Left ventricle myocardium inferior (tissue), 1 donor: ENCODE measurements at places on chromosomes 6 and 20. TPM values are rescaled to one million over a fixed set of nuclear protein-coding genes. Genes with fewer than 3 reads are reported as not detected.

GPX5 gene
- total RNA-seq = not detected

PARD6B gene
- 3.4 TPM for total RNA-seq

DEFB128 gene
- not detected for total RNA-seq

DNA sequence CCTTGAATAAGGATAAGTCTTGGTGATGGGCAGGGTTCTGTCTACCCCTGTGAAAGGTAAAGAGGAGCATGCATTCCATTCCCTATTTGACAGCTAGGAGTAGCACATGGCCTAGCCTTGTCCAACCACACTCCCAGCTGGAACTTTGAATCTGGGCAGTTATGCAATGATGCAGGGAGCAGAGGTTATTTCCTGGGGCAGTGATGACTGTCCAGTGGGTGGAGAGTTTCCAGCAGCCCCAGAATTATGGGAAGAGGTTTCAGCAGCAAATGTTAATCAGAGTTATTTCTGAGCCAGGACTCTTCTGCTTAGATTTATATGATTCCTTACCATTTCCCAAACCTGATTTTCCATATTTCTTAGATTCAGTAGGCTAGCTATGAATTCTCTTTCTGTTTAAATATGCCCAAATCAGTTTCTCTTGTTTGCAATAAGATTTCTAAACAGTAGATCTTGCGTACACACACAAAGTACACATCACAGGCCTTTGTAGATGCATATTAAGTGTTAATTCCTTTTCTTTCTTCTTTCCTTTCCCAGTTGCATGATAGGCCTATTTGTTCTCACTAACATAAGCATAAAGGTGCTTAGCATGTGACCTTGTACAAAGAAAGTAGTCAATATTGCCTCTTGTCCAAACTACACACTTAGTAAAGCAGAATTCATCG lies 17.3 kb upstream of the TXLNB start:
- no peak for DNase-seq

HLA-DOB gene
- not detected for total RNA-seq

GRCh38 chr20:31568773-31569162 lies 36.3 kb upstream of the ID1 start:
- DNase-seq = no peak

DNA sequence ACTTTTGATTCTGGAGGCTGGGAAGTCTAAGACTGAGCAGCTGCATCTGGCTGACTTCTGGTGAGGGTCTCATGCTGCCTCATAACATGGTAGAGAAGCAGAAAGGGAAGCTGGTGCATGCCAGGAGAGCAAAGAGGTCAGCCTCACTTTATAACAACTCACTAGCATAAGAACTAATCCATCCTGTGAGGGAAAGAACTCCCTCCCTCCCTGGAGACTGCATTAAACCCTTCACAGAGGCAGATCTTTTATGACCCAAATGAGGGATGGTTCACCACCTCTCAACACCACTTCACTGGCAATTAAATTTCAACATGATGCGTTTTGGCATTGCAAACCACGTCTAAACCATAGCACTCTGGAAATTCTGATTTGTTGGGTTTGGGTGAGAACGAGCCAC lies 33.9 kb downstream of the STXBP5 start:
- DNase-seq = no peak

DNA sequence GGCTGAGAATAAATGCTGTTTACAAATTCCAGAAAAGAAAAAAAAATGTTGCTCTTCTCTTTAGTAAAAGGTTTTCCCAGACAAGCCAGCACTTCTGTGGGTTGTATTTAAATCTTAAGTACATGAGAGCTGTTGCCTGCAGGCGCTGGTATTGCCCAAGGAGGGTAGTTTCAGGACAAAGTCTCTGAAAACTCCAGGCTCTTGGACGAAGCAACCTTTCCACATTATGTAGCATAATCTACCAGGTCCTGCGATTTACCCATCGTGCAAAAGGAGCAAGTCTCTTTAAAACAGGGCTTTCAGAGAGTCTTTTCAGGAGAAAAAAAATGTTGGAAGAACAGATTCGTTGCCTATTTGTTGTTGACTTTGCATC lies 65.6 kb downstream of the PLG start:
- no peak for DNase-seq
